ENCODE measurements at places on chromosomes 6 and 20.

GRCh38 chr6:36320475-36320874 lies 16.2 kb downstream of the BNIP5 start:
- DNase-seq, result no peak

GRCh38 chr6:163748886-163749285 lies 334.4 kb downstream of the QKI start:
- no peak for DNase-seq

GRCh38 chr20:53344891-53345290 lies 248.7 kb downstream of the ZNF217 start:
- no peak for DNase-seq

DNA sequence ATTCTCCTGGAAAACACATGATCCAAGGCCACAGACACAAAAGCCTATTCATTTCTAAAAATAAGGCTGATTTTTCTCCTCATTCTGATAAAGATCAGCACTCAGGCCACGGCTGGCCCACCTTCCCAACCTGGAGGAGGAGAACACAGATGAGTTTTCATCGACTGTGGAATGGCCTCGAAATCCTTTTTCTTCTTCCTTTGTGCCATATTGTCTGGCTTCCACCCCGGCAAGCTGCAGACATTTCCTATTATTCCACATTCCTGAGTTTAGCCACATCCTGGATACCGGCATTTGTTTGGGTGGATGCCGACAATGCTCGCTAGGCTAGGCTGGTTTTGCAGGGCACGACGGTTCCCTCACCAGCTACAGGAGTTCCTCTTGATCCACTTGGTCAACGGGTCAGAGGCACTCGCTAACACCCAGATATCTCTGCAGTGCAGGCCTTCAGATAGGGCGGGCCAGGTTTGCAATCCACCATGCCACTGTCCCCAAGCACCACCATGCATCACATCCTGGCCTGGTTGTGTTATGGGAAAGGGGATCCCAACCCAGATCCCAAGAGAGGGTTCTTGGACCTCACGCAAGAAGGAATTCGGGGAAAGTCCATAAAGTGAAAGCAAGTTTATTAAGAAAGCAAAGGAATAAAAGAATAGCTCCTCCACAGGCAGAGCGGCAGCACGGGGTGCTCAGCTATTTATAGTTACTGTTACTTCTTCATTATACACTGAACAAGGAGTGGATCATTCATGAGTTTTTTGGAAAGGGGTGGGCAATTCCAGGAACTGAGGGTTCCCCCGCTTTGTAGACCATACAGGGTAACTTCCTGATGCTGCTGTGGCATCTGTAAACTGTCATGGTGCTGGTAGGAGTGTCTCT lies 4.2 kb upstream of the CTSZ start:
- no peak for DNase-seq

GRCh38 chr20:15214051-15214450 lies 876.6 kb upstream of the FLRT3 start:
- DNase-seq, result no peak

- DNase-seq, result peak; percentile 32
Observed at GRCh38 chr6:135537741-135538301, 40.3 kb upstream of the AHI1 start.

- DNase-seq, result no peak
Observed at GRCh38 chr6:141195251-141195832, 937.4 kb upstream of the GJE1 start.

- no peak for DNase-seq
Observed at GRCh38 chr6:144741659-144742058, 456.5 kb downstream of the UTRN start.

- DNase-seq, result no peak
Observed at GRCh38 chr6:17865798-17866725, 121.4 kb downstream of the KIF13A start.

DNA sequence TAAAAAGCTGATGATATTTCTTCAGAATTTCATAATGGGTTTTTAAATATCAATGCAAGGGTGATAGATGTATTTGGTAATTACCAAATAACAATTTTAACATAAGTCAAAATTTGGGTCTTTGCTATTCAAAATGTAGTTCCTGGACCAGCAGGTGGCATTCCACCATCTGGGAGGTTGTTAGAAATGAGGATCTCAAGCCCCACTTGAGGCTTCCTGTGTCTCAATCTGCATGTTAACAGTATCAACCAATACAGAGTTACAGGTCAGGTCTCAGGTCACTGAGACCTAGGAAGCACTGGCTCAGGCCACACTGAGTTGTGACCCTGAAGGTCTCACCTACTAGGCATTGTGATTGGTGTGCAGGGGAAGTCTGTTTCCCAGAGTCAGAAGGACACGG lies 57.2 kb upstream of the MTRF1L start:
- no peak for DNase-seq

DNA sequence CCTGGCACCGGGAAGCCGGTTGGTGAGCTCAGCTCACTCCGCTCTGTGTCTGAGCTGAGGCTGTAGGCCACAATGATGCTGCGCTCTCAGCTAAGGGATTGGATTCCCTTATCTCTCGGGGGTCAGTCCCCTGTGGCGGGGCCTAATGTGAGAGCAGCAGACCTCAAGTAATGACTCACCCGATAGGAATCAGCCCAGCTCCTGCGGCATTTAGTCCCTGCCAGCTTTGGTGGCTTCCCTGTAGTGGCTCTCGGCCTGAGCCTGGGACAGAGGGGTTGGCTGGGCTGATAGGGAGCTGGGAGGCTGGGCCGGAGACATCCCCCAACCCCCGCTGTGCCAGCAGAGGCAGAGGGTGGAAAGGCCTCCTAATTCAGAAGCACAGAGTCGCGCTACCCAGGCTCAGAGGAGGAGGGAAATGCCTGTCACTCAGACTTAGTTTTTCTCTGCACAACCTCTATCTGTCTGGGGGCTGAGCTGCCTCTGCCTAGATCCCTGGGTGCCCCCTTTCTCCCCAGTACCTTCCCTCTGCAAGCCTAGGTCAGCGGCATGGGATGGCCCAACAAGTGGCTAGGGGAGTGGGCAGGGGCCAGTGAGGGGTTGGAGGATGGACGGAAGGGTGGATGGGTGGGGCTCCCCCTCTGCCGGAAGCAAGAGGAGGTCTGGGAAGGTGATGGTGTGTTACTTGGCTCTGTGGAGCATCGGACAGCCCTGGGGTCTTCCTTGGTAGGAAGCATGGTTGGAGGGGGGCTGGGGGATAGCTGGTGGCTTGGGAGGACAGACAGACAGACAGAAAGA lies 92.2 kb downstream of the CDH22 start:
- no peak for DNase-seq

DNA sequence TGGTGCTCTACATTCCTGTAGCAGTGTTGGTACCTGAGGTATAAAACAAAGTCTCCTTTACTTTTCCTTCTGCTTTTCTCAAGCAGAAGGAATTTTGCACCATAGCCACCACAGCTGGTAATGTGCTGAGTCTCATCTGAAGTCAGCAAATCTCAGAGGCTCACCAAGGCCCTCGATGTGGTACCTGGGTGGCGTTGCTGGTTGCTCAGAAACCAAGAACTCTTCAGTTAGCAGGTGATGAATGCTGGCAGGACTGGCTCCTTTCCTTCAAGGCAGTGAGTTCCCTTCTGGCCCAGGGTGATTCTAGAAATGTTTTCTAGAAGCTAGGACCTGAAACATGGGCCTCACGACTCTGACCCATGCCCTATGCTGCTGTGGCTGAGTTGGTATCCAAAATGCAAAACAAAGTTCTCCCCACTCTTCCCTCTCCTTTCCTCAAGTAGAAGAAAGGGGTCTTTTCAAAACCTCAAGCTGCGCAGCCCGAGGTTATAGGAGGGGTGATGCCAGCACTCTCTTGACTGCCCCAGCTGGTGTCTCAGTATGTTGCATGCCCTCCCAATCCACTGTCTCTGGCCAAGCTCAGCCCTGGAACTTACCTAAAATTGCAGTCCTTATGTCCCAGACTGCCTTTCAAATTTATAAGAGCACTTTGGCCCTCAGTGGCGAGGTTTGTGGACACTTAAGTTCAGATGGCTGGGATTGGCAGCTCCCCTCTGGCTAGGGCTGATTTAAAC lies 592.3 kb downstream of the FRK start:
- no peak for DNase-seq

DNA sequence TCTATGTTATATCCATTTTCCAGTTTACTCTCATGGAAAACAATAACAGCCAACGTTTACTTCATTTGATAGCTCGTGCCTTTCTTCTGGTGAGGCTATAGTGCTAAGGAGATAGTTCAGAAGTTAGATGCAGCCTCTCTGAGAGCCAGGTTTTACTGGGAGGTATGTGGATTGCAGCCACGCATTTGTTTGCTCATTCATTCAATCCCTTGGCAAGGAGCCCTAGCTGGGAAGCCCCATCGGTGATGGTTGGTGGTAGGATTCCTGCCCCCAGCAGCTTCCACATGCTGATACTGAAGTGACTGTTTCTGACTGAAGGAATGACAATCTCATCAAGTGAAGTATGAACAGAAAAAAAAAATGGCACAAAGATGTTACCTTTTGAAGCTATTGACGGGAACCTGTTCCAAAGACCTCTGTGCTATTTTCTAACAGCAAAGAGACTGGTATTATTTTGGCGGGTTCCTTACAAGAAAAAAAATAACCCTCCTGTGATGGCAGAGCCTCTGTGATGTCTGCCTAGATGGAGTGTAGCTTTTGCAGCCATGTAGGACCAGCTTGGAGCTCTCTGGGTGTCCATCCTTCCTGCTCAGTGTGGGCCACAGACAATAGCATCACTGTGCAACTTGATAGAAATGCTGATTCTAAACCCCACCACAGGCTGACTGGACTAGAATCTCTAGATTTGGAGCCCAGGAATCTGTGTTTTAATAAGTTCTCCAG lies 30.6 kb downstream of the SNAP25 start:
- DNase-seq, result no peak

- DNase-seq, result no peak
Observed at GRCh38 chr6:110776413-110776812, 38.9 kb downstream of the CDK19 start.

DNA sequence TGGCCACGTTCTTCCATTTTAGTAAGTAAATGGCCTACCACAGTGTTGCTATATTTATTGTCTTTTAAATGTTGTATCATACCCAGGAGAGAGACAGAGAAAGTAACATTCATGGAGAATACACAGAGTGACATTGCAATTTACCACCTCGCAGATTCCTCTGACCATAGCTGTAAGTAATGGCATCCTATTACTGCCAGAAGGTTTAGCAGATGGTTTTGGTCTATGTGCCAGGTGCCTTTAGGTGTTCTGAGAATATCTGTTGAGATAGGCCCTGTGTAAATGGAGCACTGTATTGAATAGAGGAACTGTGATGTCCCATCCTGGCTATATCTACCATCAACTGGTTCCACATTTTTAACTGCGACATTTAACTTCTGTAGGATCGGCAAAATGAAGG lies 559.6 kb downstream of the KIF16B start:
- DNase-seq, result no peak

DNA sequence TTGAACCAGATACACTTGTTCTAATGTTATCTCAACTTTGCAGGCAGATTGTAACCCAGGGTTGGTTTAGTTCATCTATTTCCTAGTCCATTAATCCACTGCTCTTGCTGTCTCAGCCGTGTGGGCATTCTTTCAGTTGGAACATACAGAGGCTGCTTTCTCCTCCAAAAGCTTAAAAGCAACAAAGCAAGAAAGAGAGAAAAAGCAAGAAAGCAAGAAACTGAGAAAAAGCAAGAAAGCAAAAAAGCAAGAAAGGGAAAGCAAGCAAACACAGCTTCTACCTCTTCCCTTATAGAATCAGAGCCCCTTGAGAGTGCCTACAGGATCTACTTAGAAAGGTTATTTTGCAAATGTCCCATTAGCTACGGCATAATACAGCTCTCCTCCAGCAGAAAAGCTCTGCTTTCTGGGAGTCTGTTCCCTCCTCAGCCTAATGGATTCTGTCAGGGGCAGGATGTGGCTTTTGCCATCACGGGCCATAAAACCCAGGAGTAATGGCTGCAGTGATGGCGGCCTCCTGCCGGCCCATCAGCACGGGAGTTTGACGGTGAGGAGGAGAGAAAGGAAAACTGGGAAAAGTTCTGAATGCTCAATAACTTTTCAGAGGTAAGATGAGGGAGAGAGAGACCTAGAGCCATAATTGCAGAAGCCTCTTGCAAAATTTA lies 156.8 kb upstream of the JARID2 start:
- DNase-seq, result no peak

- no peak for DNase-seq
Observed at GRCh38 chr6:52887910-52888524, 21.5 kb downstream of the GSTA3 start.

GRCh38 chr6:14694308-14694707 lies 551.6 kb upstream of the JARID2 start:
- no peak for DNase-seq

- DNase-seq, result no peak
Observed at GRCh38 chr6:130009146-130009545, 9.2 kb upstream of the L3MBTL3 start.

DNA sequence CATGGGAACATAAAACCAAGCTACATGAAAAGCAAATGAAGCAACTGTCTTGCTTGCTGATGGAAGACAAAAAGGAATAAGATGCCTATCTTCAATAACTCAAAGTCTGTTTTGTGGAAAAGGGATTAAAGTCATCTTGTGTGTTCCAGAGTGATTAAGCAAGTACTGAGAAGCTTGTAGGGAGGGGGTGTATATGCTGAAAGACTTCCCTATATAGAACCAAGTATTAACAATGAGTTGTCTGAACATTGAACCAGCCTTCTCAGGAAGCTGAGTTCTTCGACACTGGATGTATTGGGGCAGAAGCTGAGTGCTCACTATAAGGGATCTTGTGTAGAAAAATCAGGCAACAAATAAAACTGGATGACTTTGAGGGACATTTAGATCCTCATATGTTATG lies 451.8 kb downstream of the CD83 start:
- DNase-seq, result no peak

GRCh38 chr6:111844376-111844775 lies 28.9 kb downstream of the FYN start:
- DNase-seq, result no peak

GRCh38 chr6:157172830-157173536 lies 150.3 kb downstream of the TMEM242 start:
- no peak for DNase-seq

DNA sequence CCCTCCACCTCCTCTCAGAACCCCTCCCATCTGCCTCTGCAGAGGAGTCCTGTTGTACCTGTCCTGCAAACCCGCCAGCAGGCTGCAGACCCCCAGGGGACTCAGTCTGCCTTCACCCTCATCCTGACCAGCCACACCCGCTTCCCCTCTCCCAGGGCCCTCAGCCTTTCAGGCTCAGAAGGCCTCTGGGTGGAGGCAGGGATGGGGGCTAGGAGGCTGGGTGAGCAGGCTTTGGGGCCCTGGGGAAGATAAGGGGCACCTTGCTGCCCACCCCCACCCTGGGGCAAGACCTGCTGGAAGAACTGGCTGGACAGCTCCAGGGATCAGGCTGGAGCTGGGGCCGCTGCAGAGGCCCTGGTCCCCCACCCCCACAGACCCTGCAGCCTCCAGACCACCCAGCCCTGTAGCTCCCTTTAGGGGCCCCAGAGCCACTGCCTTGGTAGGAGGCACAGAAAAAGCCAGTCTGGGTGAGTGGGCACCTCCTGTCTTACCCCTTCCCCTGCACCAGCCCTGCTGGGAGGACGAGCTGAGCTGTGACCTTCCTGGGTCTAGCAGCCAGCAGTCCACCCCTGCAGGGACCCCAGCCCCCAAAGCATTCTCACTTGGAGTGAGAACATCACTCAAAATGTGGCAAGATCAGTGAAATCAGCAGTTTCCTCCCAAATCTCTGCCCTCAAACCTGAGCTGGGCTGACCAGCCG lies 5.2 kb downstream of the TEAD3 start:
- no peak for DNase-seq
